Stimulated activated CD4-positive, alpha-beta T cell treated with anti-CD3 and anti-CD28 coated beads, Interleukin-1b, Interleukin-23, amount 100 ng/mL, for 4 hours (primary cell): ENCODE measurements at places on chromosomes 13 and 19.

- no peak for DNase-seq
Observed at GRCh38 chr19:6864325-6864940, 22.9 kb upstream of the ADGRE1 start.

DNA sequence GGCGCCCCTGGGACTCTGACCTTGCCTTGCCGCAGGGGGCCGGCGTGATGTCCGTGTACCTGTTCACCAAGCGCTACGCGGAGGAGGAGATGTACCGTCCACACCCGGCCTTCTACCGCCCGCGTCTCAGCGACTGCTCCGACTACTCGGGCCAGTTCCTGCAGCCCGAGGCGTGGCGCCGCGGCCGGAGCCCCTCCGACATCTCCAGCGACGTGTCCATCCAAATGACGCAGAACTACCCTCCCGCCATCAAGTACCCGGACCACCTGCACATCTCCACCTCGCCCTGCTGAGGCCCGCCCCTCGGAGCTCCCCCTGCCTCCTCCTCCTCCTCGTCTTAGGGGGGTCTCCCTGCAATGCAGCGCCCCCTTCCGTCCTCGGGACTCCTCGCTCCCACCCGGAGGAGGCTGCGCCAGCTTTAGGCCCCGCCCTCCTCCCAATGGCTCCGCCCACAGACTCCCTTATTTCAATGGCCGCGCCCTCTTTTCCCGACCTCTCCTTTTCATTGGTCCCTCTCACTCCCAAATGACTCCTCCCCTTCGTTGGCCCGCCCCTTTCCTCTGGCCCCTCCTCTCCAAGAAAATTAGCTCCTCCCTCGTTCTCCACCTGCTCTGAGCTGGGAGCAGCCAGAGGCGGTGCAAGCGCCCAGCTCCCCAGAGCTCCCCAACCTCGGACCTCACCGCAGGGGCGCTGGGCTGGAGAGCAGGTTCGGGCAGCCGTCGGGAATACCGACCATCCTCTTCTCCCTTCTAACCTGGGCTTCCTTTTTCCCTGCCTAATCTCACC lies 20.5 kb upstream of the CACNG8 start:
- no peak for DNase-seq

- DNase-seq = no peak
Observed at GRCh38 chr19:42411581-42412178, 15.5 kb downstream of the LIPE start.

DNA sequence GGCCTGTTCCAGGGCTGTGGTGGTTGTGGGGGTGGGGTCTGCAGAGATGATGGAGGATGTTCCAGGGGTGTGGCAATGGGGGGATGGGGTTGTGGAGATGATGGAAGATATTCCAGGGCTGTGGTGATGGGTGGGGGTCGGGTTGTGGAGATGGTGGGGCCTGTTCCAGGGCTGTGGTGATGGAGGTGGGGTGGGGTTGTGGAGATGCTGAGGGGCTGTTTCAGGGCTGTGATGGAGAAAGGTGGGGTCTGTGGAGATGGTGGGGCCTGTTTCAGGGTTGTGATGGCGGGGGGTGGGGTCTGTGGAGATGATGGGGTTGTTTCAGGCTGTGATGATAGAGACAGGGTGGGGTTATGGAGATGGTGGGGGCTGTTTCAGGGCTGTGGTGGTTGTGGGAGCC lies 62.0 kb downstream of the TEX29 start:
- no peak for DNase-seq

GRCh38 chr19:13762635-13763235 lies 1.6 kb upstream of the MRI1 start:
- DNase-seq = no peak

GRCh38 chr13:26820871-26821270 lies 60.3 kb upstream of the GPR12 start:
- DNase-seq = no peak

GRCh38 chr13:24269821-24270220 lies 39.6 kb upstream of the C1QTNF9 start:
- DNase-seq = no peak

GRCh38 chr19:46845959-46846459 lies 4.6 kb downstream of the AP2S1 start:
- DNase-seq = no peak

GRCh38 chr19:13856497-13856896 lies 20.4 kb upstream of the NANOS3 start:
- no peak for DNase-seq

DNA sequence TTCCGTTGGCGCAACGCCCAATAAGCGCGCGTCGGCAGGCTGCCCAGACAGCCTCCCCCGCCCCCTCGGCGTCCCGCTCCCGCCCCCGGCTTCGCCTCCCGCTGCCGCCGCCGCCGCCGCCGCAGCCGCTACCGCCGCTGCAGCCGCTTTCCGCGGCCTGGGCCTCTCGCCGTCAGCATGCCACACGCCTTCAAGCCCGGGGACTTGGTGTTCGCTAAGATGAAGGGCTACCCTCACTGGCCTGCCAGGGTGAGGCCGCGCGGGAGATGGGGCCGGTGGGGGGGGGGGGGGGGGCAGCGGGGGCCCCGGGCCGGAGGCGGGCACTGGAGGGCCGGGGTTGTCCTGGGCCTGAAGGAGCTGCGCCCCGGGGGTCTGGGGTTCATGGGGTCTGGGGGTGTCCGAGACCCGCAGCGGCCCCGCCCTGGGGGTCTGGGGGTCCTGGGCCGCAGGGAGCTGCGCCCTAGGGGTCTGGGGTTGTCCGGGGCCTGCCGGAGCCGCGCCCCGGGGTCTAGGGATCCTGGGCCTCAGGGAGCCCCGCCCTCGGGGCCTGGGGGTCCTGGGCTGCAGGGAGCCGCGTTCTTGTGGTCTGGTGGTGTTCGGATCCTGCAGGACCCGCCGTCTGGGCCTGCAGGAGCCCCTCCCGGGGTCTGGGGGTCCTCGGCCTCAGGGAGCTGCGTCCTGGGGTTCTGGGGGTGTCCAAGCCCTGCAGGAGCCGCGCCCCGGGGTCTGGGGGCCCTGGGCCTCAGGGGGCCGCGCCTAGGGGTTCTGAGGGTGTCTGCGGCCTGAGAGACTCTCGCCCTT lies at the start of gene HDGFL2:
TSS of gene HDGFL2 (plus strand) at position 124 of the 801 bp plus-strand sequence. CDS start at position 178, 54 bp downstream.
- no peak for DNase-seq

DNA sequence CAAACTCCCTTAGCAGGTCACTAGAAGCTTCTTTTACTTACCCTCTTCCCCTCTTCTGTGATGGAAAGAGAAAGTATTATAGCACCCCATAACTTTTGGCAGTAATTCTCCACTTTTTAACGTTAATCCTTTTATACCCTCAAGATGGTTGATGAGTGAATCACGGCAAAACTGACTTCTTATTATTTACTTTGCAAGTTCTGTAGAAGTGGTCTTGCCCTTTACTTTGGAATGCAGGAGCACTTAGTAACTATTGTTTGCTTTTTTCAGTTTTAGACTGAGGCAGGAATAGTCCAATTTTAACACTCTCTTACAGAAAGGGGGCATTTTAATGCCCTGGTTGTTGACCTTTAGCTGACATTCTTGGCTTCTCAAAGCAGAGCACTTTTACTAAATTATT lies 260.1 kb downstream of the LMO7 start:
- DNase-seq = no peak

- no peak for DNase-seq
Observed at GRCh38 chr13:47190696-47191305, 293.9 kb upstream of the HTR2A start.

DNA sequence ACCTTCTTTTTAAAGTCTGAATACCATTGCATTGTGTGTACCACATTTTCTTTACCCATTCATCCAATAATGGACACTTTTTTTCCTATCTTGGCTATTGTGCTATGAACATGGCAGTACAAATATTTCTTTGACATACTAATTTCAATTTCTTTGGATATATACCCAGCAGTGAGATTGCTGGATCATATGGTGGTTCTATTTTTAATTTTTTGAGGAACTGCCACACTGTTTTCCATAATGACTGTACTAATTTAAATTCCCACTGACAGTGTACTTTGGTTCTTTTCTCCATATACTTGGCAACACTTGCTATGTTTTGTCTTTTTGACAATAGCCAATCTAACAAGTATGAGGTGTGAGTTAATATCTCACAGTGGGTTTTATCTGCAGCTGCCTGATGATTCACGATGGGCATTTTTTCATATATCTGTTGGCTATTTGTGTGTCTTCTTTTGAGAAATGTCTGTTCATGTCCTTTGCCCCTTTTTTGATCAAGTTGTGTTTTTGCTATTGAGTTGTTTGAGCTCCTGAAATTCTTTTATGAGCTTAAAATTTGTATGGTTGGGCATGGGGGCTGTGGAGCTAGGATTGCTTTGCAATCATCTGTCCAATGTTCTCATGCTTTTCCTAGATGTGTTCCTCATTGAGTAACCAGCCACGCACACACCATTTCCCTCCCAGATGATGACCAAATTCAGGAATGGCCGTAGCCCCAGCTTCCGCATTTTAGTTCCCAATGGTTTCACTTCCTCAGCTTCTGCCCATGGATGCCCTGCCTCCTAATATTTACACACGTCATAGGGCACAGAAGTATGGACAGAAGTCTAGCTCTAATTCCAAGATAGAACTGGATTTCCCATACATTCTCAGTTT lies 380.0 kb upstream of the SGCG start:
- DNase-seq = no peak

DNA sequence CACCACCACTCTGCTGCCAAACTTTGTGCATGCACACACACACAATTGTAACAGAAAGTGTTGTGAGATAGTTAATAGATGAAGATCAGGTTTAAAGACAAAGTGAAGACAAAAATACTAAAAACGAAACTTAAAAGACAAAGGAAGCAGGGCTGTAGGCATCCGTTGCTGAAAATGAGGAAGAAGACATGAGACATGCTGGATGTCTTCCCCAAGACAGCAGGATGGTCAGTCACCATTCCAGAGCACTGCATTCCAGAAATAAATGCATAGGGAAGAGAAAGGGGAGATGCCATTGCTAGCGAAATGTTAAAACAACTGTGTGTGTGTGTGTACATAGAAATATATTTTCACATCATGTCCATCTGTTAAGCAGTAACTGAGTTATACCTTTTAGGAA lies 520.1 kb downstream of the SUCLA2 start:
- DNase-seq = no peak

DNA sequence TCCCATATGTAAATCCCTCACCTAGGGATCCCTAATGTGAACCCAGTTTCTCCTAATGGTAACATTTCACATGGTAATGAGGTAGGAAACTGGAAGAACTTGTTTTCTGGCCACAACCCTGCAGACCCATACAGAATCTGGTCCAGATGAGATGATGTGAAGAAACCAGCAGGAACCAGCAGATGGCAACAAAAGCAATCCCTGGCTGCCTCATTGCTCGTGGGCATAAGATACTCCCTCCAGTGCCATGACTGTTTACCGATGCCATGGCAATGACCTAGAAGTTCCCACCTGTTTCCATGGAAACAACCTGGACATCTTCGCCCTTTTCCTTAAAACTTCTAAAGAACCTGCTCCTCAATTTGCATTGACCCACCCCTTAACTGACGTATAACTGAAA lies 1.4 kb upstream of the CD209 start:
- DNase-seq = no peak

GRCh38 chr13:77579959-77580358 lies 44.5 kb downstream of the SCEL start:
- DNase-seq = no peak

DNA sequence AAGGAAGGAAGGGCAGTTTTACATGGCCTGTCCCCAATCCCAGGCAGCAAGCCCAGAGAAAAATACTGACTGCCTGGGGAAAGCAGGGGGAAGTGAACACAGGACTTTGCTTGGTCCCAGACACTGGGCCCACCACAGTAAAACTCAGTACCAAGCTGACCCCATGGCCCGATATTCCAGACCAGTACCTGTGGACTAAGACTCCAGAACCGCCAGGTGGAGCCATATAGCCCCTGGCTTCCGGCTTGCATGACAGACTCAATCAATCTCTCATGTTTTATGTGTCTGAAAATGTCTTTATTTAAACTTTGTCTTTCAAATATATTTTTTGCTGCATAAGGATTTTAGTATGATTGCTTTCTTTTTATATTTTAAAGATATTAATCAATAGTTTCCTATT lies 767.9 kb upstream of the SLITRK6 start:
- DNase-seq = no peak

GRCh38 chr13:25214491-25215252 lies 42.6 kb upstream of the AMER2 start:
- DNase-seq = no peak

GRCh38 chr19:47037766-47038165 lies 10.7 kb downstream of the TMEM160 start:
- no peak for DNase-seq
